ENCODE measurements at places on chromosomes 11 and 22.

DNA sequence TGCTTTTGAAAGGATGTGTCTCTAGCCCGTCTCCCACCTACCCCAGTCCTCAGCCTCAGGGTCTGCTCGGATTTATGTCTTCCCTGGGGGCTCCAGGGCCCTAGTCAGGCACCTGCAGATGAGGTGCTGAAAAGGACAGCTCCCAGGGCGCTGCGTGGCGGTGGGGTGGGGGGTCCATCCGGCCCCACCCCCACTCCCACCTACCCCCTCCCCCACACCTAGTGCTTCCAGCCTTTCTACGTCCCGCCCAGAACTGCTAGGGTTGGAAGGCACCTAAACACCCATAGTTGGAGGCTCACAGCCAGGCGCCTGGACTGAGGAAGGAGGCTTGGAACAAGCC is 1.4 kb upstream of the ROBO3 start:
- DNase-seq, result no peak

DNA sequence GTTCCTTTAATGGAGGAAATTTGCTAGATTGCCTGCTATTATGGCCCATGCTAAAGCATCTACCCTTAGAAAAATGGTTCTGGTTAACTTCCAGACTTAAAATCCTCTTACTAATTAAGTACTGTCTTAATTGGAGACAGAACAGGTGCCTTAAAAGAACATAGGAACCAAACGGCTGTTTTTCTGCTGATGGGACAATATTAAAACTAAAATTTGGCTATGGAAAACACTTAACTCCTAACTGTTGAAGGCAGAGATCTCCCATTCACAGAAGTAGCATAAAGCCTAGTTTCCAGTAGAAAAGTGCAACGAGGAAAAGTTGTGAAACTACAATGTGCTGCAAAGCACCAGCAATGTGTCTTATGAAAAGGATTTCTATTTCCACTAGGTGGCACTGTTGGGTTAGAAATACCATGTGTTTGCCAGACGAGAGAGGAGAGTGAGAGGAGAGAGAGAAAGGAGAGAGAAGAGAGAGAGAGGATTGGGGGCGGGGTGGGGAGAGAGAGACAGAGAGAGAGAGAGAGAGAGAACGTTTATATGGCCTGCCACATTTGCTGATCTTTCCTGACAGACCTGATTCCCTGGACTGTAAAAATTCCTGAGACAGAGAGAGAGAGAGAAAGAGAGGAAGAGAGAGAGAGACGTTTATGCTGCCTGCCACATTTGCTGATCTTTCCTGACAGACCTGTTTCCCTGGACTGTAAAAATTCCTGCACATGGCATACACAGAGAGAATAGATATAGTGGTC is 51.5 kb downstream of the FAM181B start:
- DNase-seq, result peak; percentile 33

DNA sequence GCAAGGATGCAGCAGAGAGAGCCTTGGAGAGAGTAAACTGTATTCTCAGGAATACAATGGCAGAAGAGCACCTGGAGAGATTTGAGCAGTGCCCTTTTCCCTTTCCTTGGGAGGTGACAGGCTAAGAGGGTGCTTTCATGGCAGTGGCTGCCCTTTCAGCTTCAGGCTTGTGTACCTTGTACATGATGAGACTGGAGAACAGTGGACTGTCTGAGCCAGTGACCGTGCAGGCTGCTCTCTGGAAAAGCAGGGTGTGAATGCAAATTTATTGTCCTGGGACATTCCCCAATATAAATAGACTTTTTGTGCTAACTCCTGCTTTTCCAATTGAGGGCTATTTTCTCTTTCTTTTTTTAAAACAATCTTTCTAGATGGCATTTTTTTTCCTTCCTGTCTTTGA is 99.3 kb downstream of the TRIM44 start:
- no peak for DNase-seq

DNA sequence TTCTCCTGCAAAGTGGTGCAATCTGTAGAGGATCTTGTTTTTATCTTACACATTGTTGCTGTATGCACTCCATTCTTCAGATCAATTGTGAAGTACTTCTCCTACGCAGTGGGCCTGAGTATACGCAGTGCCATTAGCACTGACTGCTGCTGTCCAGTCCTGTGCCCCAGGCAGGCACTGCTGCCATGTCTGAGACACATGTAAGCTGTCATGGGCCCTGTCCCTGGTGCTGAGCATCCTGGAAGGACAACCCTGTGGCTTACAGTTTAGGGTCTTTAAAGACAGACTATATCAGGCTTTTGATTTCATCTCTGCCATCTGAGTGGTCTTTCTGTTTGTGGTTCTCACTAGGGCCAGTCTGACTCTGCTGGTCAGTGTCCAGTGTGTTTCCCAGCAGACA is 44.8 kb upstream of the PTPN5 start:
- no peak for DNase-seq

- DNase-seq, result no peak
Measured at GRCh38 chr22:35172442-35172841, 84.9 kb upstream of the HMGXB4 start.

DNA sequence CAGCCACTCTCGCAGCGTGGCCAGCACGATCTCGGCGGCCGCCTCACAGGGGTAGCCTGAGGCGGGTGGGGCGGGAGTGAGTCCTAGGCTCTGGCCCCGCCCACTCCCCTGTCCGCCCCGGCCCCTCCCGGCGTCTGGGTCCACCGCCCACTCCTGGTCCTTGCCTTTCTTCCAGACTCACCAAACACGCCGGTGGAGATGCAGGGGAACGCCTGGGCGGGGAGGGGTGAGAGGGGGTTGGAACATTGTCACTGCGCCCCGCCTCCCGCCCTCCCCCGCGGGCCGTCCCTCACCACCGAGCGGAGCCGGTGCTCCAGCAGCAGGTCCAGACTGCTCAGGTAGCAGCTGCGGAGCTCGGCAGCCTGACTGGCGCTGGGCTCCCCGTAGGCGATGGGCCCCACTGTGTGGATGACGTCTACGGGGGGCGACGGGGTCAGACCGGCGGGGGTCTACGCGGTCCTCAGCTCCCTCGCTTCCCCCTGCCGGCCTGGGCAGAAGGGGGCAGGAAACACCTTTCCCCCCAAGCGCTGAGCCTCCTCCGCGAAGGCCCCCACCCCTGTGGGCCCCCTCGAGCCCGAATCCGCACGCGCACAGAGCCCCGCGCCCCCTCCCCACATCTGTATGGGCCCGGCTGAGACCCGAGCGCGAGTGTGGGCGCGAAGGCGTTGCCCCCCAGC is 13.2 kb downstream of the OTUB1 start:
- no peak for DNase-seq

GRCh38 chr11:102119997-102120396 is 9.8 kb downstream of the YAP1 start:
- DNase-seq, result no peak

GRCh38 chr11:31927982-31928381 is 116.9 kb upstream of the PAX6 start:
- no peak for DNase-seq

GRCh38 chr11:90468923-90469322 is 246.1 kb upstream of the CHORDC1 start:
- DNase-seq, result no peak

DNA sequence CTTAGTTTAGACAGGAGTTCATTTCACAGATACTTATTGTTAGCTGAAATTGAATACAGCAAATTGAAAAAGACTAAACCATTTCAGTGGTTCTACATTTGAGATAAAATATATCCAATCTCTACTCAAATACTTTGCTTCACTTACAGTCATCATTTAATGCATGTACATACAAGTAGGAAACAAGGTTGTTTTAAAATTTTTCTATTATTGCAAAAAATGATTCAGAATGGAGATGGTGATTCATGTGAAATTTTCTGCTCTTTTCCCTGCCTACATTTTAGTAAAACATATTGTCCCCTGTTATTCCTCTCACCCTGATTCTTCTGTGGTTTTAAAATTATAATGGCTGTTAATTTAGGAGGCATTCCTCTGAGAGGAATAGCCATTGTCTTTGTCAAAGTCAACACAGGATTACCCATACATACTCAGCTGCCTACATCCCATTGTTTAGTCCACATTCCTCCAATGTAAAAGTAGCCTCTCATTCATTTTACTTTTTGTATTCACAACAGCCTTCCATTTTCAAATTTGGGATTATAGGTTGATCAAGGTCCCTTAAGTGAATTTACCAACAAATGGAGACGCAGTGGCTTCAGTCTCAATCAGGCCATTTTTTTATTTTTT is 60.1 kb downstream of the TRPC6 start:
- DNase-seq, result no peak

GRCh38 chr11:71181566-71181965 is 70.8 kb downstream of the SHANK2 start:
- DNase-seq, result no peak

GRCh38 chr11:130223291-130223971 is 63.8 kb downstream of the ST14 start:
- no peak for DNase-seq

- no peak for DNase-seq
Measured at GRCh38 chr11:63966444-63966843, 8.0 kb upstream of the COX8A start.

DNA sequence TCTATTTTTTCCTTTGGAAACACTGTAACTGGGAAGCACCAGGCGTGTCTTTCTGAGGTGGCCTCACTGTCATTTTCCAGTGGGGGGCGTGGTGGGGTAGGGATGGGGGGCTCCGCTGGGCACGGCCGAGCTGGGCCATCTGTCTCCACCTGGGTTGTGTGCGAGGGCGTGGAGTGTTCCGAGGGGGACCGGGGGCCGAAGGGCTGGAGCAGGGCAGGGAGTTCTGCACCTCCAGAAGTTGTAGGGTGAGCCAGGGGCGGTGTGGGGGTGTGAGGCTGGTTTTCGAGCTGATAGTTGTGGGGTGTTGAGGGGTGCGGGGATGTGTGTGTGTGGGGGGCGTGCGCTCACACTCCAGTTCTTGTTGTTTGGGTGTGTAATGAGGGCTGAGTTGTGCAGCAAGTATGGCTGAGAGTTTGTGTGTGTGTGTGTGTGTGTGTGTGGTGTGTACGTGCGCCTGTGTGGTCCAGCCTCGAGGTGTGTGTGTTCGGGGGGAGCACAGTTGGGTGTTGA is 10.8 kb downstream of the YPEL4 start:
- no peak for DNase-seq

DNA sequence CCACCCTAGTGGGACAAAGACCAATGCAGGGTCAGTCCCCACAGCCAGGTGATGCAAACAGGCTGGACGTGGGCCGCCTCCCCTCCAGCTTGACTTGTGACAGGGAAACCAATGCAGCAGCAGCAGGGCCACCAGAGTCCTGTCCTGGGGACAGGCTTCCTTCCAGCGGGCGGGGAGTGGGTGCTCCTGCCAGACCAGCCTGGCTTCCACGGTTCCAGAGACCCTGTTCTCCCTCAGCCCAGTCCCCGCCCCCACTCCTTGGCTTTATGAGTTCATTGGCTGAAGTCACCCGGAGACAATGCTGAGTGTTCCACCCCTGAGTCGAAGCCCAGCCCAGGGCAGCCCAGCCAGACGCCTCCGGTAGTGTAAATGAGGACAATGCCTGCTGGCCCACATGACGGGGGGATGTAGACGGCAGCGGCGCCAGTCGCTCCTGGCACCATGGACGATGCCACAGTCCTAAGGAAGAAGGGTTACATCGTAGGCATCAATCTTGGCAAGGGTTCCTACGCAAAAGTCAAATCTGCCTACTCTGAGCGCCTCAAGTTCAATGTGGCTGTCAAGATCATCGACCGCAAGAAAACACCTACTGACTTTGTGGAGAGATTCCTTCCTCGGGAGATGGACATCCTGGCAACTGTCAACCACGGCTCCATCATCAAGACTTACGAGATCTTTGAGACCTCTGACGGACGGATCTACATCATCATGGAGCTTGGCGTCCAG is at the start of gene TSSK2:
Gene TSSK2, plus strand, starts transcription at position 350 of the 726 bp plus-strand sequence. Its CDS starts 92 bp downstream, at position 442.
- no peak for DNase-seq

GRCh38 chr11:2136952-2137201 is 2.3 kb downstream of the IGF2 start:
- no peak for DNase-seq

DNA sequence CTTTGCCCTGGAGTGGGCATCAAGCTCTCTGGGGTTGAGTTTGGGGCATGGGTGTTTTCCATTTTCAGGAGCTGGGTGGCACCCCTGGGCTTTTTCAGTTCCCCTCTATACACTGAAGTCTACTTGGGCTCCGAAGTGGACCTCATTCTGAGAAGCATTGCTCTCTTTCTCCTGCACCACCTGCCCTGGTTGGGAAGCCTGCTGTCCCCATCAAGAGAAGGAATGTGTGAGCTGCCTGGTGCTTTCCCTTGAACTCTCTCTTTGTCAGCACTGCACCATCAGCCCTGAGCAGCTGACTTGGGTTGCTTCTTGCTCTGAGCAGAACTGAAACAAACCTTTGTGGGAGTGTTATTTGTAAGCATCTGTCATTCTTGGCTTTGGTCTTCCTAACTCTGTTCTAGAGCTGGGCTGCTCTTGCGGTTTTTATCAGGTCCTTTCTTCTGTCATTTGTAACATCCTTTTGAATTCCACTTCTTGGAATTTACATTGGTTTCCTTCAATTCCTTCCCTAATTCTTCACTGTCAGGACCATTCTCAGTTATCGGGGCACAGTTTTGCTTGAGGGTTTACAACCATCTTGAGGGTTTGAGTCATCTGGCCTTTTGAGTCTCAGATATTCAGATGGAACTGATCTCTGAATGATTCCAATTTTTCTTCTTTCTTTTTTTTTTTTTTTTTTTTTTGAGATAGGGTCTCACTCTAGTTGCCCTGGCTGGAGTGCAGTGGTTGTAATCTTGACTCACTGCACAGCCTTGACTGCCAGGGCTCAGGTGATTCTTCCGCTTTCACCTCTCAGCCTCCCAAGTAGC is 20.5 kb downstream of the UBE2L3 start:
- no peak for DNase-seq

- DNase-seq, result no peak
Measured at GRCh38 chr11:2139621-2140337, 590 bp upstream of the IGF2 start.

DNA sequence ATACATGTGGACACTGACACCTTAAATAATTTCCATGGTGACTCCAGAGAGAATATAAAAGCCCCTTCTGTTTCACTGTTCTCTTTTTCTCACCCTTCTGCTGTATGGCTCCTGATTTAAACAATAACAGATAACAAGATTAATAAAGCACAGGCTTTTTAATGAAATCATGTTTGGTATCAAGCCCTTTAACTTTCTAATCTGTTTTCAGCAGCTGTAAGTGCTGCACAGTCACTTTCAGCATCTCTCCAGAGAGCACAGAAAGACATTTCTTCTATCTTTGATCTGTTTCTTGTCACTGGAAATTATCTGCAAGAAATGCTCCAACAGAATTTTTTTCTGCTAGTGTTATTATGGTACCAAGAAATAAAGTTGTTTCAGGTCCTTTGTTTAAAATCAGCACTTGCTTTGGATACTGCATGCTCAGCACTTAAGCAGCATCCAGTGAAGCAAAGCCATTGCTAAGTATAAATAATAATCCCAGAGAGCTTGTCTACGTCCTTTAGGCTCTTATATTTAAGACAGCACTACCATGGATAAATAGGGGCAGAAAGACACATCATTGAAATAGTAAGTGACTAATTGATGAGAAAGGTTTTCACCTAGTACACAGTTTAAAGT is 134.2 kb upstream of the CARD18 start:
- DNase-seq, result no peak
